ENCODE measurements at places on chromosomes 3 and 15.

DNA sequence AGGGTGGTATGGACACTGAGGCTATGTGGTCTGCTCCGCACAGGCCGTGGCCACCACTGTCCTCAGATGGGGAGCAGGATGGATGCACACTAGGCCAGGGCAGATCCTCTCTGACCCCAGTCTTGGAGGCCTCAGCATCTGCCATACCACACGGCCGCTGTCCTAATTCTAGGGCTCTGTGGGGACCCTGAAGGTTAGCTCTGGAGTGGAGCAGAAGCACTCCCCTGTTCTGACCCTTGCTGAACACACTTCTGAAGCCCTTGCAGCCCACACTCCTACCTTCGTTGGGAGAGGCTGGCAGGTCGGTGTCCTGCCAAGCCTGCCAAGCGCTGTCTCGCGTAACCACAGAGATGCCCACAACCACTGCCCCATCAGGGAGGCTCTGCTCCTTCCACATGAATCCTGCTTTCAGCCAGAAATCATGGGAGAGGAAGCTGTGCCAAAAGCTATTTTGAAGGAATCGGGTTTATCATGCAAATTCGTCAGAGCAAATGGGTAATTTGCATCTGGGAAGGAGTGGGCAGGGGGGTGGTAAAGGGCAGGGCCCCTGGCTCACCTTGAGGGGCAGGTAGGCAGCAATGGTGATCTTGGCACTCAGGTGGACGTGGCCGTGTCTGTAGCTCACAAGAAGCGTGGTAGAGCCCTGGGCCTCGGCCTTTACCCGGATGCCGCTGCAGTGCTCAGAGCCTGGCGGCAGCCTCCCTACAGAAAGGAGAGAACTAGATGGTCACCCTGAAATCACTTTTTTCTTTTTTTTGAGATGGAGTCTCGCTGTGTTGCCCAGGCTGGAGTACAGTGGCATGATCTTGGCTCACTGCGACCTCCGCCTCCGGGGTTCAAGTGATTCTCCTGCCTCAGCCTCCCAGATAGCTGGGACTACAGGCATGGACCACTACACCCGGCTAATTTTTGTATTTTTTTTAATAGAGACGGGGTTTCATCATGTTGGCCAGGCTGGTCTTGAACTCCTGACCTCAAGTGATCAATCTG, 54.4 kb downstream of the NUP210 start:
- no peak for DNase-seq

DNA sequence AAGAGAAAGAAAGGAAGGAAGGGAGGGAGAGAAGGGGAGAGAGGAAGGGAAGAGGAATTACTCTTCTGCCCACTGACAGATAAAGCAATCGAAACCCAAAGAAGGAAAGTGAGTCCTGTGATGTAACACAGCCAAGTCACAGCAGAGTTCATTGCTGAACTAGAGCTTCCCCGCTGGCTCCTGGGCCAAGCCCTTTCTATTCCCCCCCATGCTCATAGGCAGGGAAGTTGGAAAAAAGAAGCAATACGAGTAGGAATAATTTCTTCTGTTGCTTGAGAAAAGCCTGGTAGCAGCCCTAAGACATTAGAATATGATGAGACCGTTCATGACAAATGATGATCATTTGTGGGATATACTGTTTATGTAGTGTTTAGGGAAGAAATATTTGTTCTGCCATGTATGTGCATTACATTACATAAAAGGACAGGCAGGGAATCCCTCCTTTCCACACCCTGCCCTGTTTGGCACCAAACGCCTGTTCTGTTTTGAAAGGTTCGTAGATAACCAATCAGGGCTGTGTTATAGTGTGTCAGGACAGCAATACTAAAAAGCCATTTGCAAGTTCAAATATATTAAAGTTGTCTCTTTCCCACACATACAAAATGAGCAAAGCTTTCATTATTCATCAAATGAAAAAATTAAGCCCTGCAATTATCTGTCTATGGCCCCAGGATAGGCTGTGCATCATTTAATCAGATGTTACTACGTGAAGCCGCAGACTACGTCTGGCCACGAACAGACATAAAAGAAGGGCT, 111.0 kb upstream of the TRPM1 start:
- no peak for DNase-seq

GRCh38 chr3:35263477-35263876, 375.8 kb upstream of the ARPP21 start:
- no peak for DNase-seq

DNA sequence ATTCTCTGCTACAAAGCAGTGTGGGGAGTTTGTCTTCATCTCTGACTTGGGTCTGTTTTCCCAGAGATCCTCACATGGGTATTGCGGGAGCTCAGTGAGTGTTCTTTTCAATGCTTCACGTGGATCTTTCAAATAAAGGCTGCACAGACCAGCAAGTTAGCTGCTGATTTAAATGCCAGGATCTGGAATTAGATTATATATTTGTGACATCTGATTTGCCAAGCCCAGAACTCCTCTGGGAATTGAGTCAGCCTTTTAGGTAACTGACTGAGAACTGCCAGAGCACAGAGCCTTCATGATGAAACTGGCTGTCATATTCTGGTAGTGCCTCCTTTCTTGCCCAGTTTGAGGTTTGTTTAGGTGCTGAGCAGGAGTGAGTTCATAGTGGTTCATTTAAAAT, 14.7 kb downstream of the EDEM1 start:
- no peak for DNase-seq

GRCh38 chr3:4824926-4825325, 154.3 kb upstream of the BHLHE40 start:
- no peak for DNase-seq

- peak; percentile 55 for DNase-seq
Measured at GRCh38 chr3:40387001-40387894, at the start of gene ENTPD3. TSS of gene ENTPD3 (plus strand) at chr3:40387184. CDS start at chr3:40388058, 874 bp downstream.

DNA sequence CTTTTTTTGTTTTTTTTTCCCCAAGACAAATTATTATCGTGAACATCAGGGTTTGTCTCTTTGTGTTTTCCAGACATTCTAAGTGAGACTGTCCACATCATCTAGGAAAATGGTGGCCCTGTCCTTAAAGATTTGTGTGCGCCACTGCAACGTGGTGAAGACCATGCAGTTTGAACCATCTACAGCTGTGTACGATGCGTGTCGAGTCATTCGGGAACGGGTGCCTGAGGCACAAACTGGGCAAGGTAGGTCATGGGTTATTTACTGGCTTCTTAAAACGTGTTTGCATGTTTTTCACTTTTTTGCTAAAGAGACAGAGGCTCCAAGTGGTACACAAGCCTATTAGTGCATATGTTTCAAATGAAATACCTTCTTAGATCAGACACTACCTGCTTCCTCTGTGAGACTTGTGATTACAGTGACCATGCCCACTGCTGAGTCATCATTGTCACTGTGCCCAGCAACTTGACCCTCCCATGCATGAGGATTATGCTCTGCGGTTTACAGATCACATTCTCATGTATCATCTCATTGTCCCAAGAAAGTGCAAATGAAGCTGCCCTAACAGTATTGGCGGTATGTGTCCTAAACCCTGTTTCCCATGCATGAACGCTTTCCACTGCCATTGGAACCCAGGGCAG, 395.2 kb upstream of the TPM1 start:
- no peak for DNase-seq

GRCh38 chr15:59812250-59812870, 123.2 kb upstream of the BNIP2 start:
- no peak for DNase-seq

DNA sequence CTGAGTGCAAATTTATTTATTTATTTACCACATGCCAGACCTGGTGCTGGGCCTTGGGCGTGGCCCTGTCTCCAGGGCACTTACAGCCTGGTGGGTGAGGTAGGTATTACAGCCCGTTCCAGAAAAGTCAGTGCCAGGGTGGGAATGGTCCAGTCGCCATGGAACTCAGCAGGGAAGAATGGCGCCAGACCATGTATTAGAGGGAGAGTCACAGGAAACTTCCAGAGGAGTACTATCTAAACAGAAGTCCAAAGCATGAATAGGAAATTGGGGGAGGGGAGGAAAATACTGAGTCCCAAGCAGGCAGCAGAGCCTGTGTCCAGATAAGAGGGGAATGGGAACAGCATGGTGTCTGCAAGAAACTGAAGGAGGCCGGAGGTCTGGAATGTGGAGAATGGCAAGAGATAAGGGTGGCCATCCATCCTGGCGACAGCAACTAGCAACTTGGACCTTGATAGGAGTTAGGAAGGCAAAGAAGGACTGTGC, 27.0 kb downstream of the SH3BP5 start:
- DNase-seq, result no peak

GRCh38 chr3:114770874-114771273, 376.2 kb downstream of the ZBTB20 start:
- DNase-seq, result no peak

GRCh38 chr3:73955494-73956070, 330.8 kb upstream of the PDZRN3 start:
- DNase-seq, result no peak

DNA sequence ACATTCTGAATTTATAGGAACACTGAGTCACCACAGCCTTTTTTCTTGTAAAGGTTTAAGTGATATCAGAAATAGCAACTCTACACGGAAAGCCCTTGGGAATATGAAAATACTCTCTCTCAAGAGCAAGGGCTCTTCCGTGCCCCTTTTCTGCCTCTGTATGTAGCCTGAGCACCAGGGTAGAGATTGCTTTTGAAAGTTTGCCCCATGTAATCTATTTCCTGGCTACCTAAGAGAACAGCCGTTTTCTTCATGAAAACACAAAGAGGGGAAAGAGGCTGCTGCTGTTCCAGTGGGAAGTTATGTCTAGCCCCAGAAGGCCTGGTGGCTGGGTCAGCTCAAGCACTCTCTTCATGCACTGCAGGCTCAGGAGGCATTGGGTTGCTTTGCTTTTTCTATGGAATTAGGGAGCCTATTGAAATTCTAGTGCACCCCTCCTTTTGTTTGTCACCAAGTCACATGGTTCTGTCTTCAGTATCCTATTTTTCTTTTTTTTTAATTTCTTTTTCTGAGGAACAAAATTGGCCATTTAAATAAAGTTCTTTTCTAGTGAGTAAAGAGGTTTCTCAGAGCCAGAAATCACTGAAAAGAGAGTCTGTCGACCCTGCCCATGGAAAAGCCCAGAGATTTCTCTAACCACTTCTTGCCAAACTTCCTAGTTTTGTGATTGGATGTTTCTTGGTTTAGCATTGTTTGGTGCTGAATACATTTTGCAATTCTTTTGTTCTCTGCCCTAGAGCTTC, 39.5 kb downstream of the TIGIT start:
- DNase-seq, result no peak

- no peak for DNase-seq
Measured at GRCh38 chr3:196962108-196962929, 6.3 kb downstream of the PIGZ start.

GRCh38 chr15:99082798-99083197, 22.1 kb upstream of the SYNM start:
- no peak for DNase-seq

- DNase-seq, result no peak
Measured at GRCh38 chr3:8595695-8596115, 48.9 kb downstream of the SSUH2 start.

- no peak for DNase-seq
Measured at GRCh38 chr15:101675796-101676582, 23.8 kb upstream of the TM2D3 start.

DNA sequence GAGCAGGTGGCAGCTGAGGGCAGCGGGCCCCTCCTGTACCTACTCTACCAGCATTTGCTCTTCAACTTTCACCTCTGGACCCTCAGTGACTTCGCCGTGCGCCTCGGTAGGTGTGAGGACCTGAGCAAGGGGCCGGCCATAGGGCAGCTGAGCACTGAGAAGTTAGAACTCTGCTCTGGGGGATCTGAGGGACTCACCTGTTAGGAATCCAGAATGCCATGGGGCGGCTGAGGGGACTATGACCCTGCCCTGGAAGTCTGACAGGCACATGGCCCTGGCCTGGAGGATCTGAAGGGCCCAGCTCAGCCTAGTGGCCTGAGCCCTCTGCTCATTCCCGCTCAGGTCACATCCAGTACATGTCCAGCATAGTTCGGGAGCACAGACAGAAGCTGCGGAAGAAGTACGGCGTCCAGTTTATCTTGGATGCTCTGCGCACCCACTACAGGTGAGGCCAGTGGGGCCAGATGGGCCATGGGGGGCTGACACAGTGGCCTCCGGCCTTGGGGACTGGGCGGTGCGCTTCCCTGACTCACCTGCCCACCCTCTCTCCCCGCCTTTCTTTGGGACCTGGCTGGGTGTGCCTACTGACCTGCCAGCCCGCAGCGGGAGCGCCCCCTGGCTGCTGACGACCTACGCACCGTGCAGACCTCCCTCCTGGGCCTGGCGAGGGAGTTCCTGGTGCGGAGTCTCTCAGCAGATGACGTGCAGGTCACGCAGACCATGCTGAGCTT, 18.8 kb downstream of the NBEAL2 start:
- DNase-seq, result peak; percentile 82

DNA sequence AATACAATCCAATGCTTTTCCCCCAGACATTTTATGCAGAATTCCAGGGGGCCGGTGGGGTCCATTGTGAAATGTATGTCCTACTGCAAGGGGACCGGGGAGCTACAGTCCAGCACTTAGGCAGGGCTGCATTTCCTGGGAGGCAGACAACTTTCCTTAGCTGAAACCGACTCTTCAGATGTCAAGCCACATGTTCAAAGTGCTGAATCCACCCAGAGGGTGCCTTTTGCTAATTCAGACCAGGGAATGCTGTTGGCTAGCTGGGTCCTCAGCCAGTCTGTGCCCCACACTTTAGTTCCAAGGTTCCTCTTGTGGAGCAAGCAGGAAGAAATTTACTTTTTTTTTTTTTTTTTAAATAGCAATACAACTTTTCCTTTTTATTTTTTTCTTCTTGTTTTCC, 219.5 kb upstream of the LRTM1 start:
- no peak for DNase-seq

DNA sequence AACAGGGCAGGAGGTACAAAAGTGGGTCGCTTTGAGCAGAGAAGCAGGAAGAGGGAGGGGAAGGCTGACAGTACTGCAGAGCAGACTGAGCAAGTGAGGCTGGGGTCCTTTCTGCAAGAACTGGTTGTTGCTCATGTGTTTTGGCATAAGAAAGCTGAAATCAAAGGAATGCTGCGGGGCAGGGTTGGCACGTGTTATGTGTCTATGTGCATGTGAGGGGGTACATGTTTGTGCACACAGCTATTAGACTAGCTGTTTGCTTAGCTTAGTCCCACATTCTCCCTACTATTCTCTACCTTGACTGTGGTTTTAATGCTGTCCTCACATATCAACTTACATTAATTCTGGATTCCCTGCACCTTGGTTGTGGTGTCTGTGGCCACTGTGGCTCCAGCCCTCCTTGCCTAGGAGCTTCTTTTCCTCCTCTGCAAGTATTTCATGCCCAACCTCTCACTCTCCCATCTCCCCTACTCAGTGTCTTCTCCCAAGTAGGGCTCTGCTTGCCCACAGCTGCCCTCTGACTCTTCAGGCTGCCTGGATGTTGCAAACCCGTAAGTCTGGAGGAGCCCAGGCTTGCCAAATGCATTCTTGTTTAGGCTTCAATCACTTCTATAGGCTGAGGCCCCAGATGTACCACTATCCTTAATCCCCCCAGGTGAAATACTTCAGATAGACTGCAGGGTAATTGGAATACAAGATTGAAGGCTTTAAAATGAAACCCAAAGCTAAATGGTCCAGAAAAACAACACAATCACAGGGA, 4.8 kb downstream of the TAGLN3 start:
- DNase-seq, result no peak

GRCh38 chr3:49316696-49317457, 23.0 kb downstream of the USP4 start:
- no peak for DNase-seq

Data from CD8-positive, alpha-beta T cell (primary cell).